ENCODE measurements at places on chromosomes 1 and 21. TPM values are rescaled to one million over a fixed set of nuclear protein-coding genes. Genes with fewer than 3 reads are reported as not detected.

DNA sequence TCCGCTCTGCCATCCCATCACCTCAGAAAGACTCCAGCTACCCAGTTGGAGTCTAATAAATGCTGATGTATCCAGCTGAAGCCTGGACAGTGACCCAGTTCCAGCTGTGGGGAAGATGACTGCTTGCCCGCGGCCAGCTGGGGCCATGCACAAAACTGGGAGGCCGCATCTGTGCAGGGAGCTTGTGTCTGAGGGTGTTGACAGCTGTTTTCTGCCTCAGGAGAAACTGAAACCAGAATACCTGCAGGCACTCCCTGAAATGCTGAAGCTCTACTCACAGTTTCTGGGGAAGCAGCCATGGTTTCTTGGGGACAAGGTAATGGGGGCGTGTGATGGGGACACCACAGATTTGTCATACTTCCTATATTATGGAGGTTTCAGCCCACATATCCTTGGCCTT, 3.2 kb downstream of the GSTM2 start:
- no peak for DNase-seq

DNA sequence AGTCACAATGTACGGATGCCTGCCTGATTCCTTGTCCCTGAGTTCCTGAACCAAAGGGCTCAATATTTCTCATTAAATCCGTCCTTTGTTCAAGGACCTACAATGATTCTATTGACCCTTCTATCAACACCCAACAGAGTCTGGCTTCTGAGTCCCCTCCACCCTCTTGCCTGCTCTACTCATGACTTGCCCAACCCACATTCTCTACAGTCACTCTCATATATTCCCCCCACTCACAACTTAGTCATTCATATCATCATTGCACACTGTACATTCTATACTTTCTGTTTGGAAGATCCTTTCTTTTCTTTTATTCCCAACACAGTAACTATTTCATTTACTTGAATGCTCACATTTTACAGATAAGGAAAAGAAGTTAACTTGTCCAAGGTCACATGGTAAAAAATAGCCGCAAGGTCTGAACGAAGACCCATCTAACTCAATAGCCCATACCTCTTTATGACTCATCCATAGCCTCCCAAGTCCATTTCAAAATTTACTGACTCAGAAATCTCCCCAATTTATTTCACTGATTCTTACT, 3.6 kb downstream of the OTUD7B start:
- DNase-seq, result no peak

GRCh38 chr21:34536820-34537219, 24.8 kb upstream of the KCNE1 start:
- no peak for DNase-seq

The MAP1LC3C gene
- not detected for total RNA-seq

The RGS16 gene
- total RNA-seq, result 0.89 TPM

The TMEM51 gene
- total RNA-seq, result 13.4 TPM

The CCDC185 gene
- not detected for total RNA-seq

The RHBG gene
- not detected for total RNA-seq

The YBX1 gene
- total RNA-seq, result 513 TPM
